ENCODE measurements at places on chromosomes 6 and 20.

DNA sequence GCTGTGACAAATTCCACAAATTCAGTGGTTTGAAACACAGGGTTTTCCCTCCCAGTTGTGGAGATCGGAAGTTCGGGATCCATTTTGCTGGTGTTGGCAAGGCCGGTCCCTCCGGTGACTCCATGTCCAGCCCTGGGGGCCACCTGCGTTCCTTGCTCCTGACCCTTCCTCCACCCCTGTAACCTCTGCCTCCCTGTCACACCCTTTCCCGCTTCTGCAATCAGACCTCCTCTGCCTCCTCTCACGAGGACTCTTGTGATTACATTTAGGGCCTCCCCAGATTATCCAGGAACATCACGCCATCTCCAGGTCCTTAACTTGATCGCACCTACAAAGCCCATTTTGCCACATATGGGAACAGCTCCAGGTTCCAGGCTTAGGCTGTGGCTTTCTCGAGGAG lies 12.5 kb downstream of the RPS6KA2 start:
- no peak for DNase-seq

DNA sequence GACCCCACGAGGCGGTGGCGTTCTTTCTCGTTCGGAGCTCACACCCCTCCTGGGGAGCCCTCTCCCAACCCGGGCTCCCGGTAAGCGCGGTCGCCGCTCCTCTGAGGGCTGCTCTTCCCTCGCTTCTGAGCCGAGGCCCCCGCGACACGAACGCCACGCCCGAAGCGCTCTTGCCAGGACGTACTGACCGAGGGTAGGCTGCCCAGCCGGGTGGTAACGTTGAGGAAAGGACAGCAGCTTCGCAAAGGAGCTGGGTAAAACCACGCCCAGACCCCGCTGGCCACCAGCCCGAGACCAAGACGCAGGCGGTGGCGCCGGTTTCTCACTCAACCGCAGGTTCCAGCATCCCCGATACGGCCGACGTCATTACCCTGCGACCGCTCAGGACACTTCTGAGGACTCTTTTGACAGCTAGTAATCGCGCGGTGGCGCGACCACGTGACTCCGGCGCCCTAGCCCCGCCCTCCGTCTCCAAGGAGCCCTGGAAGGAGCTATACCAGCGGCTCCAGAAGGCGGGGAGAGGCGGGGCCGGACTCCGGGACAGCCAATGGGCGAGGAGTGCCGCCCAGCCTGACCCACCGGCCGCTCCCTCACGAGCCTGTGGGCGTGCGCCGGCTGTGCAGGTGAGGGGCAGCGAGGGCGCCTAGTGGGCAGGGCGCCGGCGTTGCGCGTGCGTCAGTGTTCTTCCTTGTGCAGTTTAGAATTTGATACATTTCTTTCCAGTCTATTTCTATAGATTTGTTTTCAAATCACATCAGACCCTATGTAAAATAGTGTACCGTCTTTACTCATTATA lies 4.0 kb upstream of the GZF1 start:
- peak; percentile 98 for DNase-seq

DNA sequence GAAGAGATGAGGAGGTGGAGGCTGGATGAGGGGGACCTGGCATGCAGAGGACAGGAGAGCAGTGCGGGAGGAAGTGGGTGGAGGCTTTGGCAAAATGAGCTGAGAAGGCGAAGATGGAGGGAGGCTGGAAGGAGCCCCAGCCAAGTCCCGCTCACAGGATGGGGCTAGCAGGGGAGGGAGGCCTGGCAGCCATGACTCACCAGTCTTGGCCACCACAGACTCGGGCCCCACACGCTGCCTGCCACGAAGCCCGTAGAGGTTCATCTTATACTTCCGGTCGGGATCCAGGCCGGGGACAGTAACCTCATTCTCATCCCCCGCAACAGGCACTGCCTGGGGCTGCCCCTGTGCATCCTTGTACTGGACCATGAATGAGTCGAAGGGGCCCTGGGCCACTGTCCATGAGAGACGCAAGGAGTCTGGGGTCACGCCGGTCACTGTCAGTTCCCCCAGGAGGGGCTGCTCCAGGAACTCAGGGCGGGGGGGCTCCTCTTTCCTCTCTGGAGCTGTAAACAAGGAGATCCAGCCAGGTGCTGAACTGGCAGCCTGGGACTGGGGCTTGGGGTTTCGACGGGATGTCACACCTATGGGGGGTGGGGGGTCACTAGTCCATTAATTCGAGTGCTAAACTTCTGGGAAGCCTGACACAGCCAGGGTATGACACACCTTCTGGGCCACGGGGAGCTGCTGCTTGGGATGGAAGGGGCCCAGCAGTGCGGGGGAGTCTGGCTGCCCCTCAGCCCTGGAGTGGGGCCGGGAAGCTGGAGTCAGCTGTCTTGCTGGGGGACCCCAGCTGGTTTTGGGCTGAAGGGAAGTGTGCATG lies 27.8 kb downstream of the TNXB start:
- no peak for DNase-seq

GRCh38 chr20:6802227-6802626 lies 34.7 kb downstream of the BMP2 start:
- no peak for DNase-seq

GRCh38 chr6:30722280-30723112 lies 2.3 kb downstream of the TUBB start:
- DNase-seq = peak; percentile 85

DNA sequence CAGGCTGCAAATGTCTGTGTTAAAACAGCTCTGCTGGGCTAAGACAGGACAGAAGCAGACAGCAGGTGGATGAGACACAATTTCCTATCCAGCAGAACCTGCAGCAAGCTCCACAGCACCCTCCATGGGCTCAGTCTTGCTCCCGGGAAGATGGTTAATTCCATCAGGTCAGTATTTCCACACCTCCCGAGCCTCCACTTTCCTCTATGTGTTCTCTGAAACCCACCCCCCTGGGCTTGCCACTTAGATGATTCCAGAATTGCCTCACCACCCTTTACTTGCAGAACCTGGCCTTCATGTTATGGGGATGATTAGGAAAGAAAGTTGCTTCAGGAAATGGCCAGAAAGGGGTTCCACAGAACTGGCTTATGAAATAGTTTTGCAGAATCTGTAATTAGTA lies 43.8 kb downstream of the ERMARD start:
- no peak for DNase-seq

DNA sequence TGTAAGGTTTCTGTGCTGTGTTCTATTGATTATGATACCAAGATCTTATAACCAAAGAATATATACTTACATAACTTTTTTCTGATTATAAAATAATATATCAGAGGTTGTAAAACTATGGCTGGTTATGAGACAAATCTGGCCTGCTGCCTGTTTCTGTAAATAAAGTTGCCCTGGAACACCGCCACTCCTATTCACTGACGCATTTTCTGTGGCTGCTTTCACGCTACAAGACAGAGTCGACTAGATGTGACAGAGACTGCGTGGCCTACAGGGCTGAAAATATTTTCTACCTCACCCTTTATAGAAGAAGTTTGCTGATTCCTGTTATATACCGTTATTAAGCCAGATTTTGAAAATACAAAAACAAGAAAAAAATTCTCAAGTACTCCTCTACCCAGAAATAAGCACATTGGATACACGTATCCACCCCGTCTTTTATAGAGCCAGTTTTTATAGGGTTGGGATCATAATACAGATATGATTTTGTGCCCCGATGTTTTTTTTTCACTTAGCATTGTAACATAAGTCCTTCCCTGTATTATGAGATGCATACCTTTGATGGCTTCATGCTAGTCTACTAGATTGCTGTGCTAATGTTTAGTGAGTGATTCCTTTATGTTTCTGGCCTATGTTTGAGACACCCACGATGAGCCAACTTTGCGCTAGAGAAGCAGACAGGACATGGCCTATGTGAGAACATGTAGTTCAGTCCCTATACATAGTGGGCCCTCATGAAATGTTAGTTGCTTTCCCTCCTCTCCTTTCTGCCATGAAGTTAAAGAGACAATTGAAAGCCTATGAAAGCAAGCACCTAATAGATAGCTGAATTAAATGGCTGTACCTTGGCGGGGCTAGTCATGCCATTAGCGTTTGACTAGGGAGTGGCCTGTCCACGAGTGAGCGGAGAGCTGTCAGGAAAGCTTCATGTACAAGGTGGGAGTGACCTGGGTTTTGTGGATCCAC lies 98.1 kb upstream of the KCNK16 start:
- no peak for DNase-seq

DNA sequence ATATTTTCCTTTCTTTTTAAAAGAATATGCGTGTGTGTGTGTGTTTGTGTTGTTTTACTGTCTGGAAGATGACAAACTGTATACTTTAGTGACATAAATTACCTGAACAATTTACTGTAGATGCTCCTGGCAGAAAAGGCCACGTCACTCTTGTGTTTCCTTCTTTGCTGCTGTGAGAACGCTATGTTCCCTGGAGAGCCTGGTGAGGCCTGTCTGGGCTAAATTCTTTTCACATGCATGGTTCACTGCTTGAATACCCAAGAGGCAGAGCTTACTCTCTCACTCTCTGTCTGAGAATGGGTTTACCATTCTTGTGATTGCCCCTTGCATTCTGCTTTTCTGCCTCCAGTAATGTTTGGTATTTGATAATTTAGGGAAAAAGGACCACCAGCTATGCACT lies 64.3 kb downstream of the EDN1 start:
- DNase-seq = no peak

DNA sequence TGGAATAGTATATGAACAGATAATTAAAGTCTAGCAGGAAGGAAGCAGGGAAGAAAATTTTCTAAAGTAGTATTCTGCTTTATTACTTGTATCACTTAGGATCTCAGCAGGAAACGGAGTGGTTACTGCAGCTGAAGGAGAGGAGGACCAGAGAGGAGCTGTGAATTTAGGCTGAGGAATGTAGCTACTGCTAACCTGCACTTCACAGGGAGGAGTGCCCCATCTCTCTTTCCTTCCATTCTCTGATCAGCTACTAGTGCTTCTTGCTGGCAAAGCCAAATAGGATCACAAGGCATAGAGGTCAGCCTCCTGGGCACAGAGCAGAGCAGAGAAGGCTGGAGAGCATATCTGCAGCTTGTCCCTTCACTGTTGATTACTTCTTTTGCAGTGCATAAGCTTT lies 205.3 kb upstream of the ASCC3 start:
- DNase-seq = no peak

DNA sequence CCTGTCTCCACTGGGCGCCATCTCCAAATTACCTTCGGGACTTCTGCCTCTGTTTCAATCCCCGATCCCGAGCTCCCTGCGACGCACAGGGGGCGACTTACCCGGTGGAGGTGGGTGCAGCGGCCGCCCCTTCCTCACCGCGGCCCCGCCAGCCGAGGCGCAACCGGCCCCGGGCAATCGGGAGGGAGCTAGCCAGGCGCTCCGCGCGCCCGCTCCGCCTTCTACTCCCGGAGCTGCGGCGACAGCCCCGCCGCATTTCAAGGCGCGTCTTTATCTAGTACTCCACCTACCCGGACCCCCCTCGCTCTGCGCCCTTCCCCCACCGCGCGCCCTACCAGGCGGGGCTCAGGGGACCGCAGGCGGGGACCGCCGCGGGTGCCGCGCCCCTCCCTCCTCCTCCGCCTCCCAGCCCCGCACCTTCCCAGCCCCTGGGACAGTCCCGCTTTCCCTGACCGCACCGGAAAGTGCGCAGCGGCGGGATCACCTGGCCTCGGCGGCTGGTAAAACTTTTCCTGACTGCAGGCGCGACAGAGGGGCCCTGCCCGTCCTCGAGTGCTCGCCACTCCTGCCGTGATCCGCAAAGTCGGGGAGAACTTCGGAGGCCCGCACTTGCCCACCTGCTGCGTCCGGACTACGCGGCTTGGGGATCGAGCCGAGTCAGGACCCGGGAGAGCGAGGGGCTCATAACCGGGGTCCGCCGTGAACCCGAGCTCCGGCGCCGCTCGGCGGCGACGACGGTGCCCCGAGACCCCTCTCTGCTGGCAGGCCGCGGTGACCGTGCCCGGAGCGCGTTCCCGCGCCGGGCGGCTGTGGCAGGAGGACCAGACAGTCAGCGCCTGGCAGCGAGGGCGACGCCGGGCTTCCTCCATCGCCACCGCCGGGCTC lies 8.0 kb upstream of the NKX2-2 start:
- no peak for DNase-seq

DNA sequence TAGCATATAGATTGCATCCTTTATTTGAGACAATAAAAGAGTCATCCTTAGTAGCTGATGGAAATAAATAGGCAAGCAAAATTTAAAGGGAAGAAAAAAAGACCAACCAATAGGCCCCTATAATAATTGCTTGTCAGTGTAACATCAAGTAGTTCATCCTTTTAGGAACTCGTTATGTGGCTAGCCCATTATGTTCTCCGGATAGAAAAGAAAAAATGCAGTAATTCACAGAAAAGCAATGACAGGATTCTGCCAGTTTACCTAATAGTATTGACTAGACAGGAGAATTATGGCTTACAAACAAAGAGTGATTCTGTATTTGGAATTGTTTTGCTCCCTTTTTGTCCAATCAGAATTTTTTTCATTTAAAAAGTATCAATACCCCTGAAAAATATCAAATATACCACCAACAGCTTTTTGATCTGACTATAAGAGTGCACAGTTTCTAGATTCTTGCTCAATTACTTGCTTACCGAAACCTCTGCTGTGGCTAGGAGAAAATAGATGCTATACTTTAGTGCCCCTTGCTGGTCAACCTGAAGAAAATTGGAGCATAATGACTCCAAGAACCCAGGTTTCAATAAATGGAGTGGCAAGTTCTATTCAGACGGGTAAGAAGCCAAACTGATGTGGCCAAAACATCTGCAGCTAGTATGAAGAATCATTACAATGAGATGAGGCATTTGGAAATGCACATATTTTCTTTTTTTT lies 91.5 kb upstream of the SASH1 start:
- DNase-seq = no peak

GRCh38 chr20:44475694-44476560 lies at the start of gene TTPAL:
TSS of gene TTPAL (plus strand) at chr20:44475874. CDS start at chr20:44480000, 4,126 bp downstream.
- DNase-seq = peak; percentile 66

- no peak for DNase-seq
Observed at GRCh38 chr6:6003621-6004366, 2.9 kb downstream of the NRN1 start.

- no peak for DNase-seq
Observed at GRCh38 chr6:137542713-137543112, 48.5 kb upstream of the OLIG3 start.

DNA sequence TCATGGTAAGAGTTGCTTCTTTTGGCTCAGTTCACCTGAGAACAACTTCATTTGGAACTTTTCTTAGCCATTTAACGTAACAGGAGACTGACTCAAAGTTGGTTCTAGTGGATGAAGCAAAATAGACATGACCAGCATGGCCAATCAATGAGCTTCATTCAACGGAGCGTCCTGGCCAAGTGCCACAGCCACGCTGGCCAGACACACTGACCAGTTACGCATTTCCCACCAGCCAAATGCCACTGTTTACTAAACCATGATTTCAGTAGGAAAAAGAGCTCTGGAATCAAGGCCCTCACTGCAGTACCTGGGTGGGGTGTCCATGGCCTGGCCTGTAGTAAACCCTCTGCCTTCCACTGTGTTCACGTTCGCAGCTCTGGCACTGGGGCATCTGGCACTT lies 80.4 kb downstream of the POPDC3 start:
- DNase-seq = no peak

DNA sequence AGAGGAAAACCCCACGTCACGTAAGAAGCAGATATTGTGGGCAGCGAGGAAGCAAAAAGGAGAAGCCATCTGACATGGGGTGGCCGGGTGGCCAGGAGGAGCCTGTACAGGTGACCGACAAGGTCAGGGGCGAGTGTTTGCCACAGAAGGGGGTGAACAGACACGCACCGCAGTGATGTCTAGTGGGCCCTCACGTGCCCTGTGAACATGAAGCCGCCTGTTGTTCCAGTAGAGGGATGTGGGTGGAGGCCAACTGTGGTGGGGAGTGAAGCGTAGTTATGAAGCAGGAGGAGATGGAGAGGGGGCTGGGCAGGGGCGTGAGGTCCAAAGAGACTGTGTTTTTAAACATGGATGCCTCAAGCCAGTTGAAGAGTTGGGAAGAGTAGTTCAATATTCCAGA lies 20.5 kb downstream of the MYT1 start:
- no peak for DNase-seq
